ENCODE measurements at places on chromosomes 11 and 22.

- DNase-seq, result no peak
Measured at GRCh38 chr11:110314366-110315095, 18.1 kb upstream of the RDX start.

DNA sequence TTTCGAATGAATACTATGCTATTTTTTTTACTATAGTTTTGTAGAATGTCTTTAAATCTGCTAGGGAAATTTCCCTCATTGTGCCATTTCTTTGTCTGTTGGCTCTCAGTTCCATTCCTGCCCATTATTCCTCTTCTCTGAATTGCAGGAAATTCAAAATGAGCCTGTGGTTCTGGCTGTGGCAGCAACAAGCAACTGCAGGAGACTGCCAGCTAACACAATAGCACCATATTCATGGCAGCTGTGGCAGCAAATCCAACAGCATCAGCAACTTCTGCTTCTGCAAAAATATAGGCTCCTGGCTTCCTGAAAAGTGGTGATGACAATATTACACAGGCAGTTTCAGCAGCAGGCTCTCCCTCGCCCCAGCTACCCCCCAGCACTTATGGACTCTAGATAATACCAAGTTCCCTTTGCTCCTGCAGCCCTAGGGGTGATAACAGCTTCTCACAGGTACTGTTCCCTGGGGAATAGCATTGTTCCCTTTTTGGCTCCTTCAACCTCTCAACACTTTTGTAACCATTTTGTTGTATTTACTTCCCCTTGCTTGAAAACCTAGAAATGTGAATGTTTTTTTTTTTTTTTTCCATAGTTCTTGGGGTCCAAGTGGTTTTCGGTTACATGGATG lies 9.3 kb downstream of the PATE4 start:
- no peak for DNase-seq

DNA sequence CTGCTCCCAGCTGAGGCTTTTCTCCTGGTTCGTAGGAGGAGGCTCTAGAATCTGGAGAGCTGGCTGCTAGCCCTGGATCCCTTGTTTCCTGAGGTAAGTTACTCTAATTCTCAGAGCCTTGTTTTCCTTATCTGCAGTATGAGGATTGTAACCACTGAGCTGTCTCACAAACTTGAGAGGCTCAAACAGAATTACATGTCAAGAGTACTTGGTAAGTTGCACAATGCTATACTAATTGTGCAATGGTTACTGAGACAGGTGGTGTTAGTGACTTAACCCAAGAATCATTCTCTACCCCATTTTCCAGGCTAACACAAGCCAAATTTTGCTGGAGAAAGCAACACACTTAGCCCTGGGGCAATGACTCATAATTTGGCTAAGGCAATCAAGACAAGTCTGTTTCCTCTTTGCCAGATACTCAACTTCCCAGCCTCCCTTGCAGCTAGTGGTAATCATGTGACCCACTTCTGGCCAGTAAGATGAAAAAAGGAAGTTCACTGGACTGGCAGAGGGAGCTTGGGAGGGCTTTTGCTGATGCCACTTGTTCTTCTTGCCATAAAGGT lies 348.0 kb downstream of the TENM4 start:
- DNase-seq, result no peak

DNA sequence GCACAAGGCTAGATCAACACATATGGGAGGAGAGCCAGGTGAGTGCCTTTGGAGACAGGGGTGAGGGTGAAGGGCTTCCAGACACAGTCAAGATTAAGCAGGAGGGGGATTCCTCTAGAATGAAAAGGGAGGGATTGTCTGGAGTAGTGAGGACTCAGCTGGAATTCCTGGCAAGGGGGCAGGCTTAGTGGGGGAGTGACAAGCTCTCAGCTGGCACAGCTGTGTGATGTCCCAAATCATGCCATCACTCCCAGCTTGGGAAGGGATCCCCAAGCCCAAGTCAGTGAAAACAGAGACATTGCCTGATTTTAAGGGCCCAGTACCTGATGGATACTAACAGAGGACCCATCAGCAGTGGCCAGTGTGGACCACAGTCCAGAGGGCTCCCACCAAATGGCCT lies 119.0 kb downstream of the MPPED2 start:
- DNase-seq, result no peak

GRCh38 chr11:119509969-119510401 lies 87.0 kb upstream of the THY1 start:
- DNase-seq, result no peak

DNA sequence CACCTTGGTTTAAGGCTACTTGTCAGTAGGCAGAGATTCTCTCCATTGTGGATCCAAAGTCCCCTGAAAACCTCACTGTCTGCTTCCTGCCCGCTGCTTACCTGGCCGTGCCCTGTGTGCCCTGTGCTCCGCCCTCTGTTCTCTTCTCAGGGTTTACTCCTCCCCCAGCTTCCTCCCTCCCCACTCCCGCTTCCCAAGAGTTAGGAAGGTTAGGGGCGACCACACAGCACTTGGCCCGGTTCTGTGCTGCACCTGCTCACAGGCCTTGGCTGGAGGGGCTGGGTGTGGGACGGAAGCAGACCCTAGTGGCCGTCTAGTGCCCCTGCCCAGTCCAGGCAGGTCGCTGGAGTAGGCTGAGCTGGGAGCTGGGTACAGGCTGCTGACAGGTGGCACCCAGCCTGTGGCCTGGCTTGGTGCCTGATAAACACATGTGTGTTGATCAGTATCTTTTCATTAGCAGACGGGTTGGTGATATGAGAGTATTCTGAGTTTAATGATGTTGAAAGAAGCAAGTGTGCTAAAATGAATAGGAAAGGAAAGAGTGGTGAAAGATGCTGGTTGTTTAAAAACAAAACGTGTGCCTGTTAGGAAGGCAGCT lies 40.5 kb downstream of the GRAMD4 start:
- DNase-seq, result no peak

DNA sequence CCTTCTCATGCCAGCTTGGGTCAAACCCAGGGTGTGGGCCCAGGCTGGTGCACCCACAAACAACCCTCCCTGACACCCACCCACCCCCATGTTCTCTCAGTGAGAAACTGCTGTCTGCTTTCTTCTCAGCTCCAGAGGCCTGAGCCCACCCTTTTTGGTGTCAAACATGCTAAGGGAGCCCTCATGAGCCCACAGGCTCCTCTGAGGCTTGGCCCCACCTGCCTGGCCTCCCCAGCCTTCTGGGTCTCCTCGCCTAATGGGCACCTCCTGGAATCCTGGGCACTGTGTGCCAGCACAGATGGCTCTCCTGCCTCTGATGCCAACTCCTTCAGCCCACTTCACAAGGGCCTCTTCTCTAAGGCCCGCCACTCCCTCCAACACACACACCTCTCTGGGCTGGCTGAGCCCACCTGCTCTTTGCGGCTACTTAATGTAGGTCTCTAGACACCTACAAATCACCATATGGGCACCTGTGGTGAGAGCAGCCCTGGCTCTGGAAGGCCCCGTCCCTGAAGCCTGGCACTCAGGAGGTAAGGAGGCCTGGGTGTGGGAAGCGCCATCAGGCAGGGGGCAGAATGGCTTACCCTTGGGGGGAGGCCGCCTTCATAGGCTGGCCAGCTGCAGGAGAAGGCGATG lies 4.4 kb downstream of the NAGA start:
- DNase-seq, result no peak

GRCh38 chr22:49327411-49328117 lies 500.1 kb downstream of the BRD1 start:
- no peak for DNase-seq

DNA sequence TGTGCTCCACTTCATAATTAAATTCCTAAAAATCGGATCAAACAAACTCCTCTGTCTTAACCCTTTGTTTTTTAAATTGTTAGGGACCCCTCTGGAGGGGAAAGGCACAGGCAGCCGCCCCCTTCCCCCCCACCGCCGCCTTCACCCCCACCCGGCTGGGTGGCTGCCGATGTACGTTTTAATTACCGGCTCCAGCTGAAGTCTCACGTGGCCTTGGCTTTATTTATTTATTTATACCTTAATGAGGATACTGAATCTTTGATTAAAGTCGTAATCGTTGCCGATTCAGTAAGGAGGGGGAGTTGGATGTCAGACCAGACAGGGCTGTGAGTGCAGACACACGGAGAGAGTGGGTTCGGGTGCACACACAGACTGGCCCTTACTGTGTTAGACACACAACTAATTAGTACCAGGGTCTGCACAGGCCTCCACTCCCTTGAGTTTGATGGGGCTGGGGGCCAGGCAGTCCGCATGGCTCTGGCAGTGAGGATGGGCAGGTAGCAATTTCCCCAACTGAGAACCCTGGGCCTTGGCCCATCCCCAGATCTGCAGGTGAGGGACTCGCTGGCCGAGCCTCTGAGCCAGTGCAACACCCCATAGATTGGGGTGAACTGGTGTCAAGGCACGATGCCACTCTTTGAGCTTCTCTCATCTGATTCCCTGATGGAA lies 51.3 kb upstream of the NNMT start:
- DNase-seq, result no peak

DNA sequence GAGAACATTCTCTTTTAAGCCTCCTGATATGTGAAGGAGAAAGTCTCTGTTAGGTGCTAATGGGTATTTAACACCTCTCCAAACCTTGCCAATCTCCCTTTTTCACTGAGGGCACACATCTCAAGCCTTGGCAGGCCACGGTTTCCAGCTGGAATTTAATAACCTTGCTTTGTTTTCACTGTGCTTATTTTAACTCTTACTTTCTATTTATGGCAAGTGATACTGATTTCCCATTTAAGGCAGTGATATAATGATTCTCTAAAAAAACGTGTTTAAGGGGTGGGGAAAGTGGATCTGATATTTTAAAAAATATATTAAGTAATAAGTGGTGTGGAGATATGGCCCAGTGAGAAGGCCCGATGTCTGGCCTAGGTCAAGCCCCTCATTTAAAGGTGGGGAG lies 1.1 kb upstream of the RASD2 start:
- no peak for DNase-seq

- no peak for DNase-seq
Measured at GRCh38 chr11:61406991-61407728, 14.8 kb downstream of the TMEM216 start.

DNA sequence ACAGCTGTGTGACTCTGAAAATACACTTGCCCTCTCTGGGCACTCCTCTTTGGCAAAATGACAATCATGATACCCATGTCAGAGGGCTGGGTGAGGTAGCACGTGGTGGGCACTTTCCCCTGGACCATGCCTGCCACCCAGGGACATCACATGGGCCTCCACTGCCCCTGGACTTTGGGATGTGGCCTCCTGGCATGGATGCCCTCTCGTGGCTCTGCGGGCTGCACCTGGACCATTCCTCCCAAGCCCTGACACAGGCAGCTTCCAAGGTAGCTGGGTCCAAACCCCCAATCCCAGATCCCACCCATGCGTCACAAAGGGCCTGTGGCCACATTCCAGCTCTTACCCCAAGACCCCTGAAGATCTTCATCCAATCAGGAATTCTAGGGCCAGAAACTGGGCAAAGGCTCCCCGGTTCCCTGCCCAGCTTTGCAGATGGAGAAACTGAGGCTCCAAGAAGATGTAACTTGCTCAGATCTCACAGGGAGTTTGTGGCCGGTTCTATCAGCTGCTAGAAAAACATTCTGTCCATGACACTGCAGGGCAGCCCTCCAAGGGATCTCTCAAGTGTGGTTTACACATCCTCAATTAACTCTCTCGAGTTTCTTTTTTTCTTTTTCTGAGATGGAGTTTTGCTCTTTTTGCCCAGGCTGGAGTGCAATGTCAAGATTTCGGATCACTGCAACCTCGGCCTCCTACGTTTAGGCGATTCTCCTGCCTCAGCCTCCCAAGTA lies 35.4 kb upstream of the CYB5R3 start:
- no peak for DNase-seq

DNA sequence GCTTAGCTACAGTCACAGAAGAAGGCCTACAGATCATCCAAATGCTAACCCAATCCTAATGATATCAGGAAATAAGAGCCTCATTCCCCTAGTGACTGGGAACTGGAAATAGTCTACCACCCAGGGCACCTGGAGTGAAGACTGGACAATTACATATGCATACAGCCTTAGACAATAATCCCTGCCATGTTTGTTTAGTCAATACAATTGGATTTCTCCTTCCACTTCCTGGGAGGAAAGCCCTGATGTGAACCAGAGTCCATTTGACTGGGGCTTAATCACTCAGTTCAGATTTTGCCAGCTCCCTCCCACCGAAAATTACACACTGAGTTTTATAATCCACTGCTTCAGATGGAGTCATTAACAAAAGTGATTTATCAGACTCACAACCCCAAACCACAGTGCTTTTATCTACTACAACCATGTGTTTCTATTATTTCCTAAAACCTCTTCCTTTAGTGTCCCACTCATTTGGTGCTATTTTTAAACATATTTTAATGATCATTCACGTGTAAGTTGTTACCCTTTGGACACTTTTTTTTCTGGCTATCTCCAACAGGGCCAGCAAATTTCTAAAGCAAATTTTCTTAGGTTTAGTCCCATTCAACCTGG lies 29.9 kb downstream of the CWF19L2 start:
- DNase-seq, result no peak

GRCh38 chr11:78432058-78432515 lies 14.5 kb upstream of the GAB2 start:
- DNase-seq, result no peak

DNA sequence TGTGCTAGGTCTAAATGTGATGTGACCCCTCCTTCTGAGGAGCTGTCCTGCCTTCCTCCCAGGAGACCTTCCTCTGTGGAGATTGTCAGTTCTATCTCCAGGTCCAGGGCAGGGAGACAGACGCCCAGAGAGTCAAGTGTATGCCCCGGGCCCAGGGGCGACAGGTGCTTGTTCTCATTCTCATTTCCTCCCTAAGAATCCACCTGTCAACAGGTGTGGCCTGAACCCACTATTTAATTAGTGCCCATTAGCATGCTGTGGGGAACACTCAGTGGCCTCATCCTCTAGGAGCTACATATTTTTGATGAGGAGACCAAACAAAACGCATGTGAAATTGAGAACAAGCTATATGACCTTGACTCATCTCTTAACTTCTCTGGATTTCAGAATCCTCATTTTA lies 9.5 kb downstream of the PKNOX2 start:
- no peak for DNase-seq

DNA sequence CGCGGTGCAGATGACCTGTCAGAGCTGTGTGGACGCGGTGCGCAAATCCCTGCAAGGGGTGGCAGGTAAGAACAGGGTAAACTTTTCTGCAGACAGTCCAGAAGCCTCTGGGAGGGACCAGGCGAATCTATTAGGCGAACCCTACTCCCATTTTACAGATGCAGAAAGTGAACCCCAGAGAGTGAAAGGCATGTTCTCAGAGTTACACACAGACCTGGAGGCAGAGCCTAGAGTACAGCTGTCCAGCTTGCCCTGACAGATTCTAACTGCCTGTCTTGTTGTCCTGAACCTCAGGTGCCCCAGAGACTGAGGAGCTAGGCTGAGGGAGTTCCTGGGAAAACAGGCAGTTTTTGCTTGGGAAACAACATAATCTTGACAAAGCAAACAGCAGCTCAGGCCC lies 665 bp downstream of the CCS start:
- no peak for DNase-seq

- DNase-seq, result no peak
Measured at GRCh38 chr11:11738370-11738769, 103.4 kb upstream of the USP47 start.

DNA sequence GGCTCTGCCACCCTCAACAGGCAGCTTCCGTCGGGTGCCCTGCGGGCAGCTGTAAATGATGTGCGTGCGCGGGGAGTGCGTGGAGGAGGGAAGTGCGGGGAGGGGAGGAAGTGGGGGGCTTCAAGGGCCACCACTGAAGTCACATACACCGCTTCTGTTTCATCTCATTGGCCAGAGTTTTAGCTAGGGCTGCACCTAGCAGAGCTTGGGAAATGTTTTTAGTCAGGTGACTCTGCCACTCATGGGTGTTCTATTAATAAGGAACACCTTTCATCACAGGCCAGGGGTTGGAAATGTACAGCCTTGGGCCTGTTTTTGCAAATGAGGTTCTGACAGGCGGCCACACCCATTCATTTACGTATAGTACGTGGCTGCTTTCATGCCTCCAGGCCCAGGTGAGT lies 14.6 kb downstream of the FAM118A start:
- DNase-seq, result no peak

GRCh38 chr22:37604875-37605274 lies 3.8 kb upstream of the GGA1 start:
- no peak for DNase-seq

Data from NCI-H1930 (cell line).